Stimulated activated CD4-positive, alpha-beta T cell treated with anti-CD3 and anti-CD28 coated beads, Interleukin-12 subunit alpha, Interleukin-12 subunit beta, amount 100 ng/mL, for 24 hours (primary cell): ENCODE measurements at places on chromosomes 6 and 20.

- no peak for DNase-seq
These were observed 91.2 kb downstream of the ANKRD60 start for GRCh38 chr20:58137236-58137635.

DNA sequence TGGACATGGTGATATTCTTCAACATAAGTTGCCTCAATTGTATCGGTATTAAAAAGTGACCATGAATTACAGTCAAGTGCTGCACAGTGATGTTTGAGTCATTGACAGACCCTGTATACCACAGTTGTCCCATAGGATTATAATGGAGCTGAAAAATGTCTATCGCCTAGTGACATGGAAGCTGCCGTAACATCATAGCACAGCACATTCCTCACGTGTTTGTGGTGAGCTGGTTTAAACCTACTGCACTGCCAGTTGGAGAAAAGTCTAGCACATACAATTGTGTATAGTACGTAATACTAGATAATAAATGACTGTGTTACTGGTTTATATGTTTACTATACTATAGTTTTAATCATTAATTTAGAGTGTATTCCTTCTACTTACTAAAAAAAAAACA, 150.2 kb downstream of the CDH26 start:
- DNase-seq: no peak

DNA sequence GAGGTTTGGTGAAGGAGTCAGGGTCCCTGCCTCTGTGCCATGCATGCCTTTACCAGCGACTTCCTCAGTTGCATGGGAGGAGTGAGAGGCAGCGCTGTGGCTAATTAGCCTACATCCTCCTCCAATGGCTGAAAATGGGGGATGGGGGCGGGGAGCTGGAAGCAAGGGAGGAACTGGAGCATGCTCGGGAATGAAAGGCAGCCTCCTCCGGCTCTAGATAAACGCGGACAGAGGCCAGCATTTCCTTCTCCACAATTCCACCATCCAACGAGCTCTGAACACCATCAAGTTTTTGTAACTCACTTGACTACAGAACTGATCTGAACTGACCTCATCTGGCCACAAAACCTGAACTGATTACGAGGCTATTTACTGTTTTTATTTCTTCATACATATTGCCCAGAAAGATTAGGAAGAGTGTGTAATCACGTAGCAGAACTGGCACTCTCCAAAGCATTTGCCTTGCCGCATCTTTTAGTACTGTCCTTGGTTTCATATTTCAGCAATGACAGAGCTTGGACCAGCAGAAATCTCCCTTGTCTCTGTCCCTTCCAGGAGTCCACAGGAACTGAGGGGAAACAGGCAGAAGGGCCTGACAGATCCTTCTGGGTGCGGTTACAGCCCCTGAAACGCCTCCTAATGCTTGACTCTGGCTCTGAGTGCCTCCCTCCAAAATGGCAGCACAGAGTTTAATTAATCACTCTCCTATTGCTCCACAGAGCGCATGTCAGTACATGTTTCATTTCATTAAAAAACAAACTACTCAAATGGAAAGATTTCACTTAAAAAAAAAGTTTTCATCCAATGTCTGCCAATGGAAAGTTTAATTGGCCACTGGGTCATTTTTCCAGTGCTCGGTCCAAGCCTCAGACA, 58.2 kb upstream of the TRAF3IP2 start:
- DNase-seq: no peak

DNA sequence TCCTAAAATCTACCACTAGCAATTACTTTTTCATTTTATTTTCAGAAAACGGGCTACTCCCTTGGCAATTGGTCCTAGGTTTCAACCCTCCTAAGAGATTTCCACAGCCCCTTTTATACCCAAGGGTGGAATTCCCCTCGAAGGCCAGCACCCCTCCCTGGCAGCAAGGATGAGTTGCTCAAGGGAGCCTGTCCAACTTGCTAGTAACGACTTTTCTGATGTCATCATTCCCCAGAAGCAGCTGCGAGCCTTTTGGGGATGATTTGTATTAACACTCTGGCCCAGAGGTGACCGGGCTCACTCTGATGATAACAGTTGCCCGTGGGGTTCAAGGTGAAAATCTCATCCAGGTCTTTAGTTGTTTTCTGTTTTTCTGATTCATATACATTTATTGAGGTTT, 30.7 kb upstream of the NAA20 start:
- no peak for DNase-seq

- DNase-seq: no peak
These were observed 18.6 kb downstream of the PRKN start for GRCh38 chr6:162708971-162709370.

DNA sequence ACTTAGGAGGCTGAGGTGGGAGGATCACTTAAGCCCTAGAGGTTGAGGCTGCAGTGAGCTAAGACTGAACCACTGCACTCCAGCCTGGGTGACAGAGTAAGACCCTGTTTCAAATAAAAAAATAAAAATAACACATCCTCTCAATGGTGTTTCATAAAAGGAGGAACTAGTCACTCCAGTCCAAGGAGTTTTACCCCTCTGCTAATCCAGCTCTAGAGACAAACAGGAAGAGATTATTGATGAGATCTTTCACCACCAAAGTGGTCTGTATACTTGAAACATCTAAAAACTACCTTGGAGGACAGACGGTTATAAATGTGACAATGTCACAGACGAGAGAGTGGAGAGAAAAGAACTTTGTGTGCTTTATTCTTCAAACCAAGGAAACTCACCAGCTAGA, 58.2 kb downstream of the PIGU start:
- DNase-seq: no peak

DNA sequence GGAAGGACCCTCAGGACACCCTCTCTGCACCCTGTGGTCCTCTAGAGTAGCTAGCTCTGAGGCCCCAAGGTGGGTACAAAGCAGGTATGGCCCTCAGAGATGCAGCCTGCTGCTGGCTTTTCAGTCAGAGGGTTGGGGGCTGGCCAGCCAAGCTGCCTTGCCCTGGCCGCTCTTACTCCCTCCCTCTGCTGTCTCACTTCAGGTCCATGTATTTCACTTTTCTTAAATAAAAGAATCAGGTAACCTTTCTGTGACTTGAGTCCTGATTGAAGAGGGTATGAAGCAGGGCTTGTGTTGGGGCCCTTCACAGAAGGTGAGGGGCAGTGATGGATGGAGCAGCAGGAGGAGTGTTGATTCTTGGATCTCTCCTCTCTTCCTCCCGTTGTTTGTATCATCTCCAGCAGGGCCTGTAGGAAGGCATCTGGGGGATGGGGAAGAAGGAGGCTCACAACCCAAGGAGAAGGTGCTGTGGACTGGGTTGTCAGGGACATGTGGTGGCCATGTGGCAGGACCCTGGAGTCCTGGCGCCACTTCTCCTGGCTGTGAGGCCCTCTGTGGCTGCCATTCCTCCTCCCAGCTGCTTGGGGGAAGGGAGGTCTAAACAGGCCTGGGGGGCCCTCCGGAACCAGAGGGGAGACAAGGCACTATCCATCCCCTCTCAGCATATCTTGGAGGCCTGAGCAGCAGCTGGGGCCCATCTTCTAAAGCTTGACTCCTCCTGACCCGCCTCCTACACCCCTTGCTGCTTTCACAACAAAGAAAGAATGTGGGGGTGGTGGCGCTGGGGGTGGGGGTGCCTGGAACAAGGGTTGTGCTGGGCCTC, 1.1 kb upstream of the PTK7 start:
- DNase-seq: no peak

- DNase-seq: no peak
These were observed 44.4 kb downstream of the GOPC start for GRCh38 chr6:117557951-117558350.

- no peak for DNase-seq
These were observed 17.6 kb downstream of the CAPN11 start for GRCh38 chr6:44176130-44176761.

GRCh38 chr6:97282238-97282725, 734 bp downstream of the MMS22L start:
- peak; percentile 10 for DNase-seq

GRCh38 chr20:32193996-32194395, 13.5 kb downstream of the PLAGL2 start:
- DNase-seq: no peak

DNA sequence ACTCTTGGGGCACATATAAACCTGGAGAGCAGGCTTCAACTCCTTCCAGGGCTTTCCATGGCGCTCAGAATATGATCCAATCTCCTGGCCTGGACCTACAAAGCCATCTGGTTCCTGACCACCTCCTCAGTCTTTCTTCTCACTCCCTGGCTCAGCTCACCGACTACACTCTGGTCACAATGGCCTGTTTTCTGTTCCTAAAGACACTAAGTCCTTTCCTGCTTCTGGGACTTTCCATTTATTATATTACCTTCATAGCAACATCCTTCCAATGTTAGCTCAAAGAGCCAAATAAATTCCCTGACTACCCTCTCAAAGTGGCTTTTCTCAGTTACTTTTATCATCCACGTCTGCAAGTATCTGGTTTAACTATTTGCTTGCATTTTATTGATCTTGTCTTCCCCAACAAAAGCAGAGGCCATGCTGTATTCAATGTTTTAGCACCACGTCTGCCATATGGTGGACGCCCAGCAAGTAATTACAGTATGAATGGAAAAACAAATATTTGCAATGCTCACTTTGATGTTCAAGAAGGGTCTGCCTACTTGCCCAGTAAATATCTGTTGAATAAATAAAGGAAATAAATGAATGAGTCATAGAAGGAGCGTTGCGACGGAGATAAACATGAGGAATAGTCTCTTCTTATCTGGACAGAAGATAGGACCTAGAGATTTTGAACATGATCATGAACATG, 328.4 kb downstream of the ESR1 start:
- no peak for DNase-seq

DNA sequence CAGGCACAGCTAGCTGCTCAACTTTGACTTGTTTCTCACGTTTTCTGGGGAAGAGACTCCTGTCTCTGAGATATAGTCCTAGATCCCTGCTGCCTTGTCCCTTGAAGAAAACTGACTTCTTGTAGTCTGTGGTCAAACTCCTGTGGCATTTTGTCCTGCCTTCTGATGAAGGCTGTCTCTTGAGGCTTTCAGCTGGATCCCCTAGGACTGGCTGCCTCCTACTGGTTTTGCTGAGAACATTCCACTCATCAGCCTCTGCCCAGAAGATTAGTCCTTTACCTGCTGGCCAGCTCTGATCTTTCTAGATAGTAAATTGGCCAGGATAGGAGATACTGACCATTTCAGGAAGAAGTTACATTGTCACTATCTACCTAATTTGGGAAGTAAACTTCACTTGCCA, 71.9 kb upstream of the CNR1 start:
- DNase-seq: no peak
